ENCODE measurements at places on chromosomes 4 and X. TPM values are rescaled to one million over a fixed set of nuclear protein-coding genes. Genes with fewer than 3 reads are reported as not detected.

Gene ATP1B4
- not detected for total RNA-seq

Gene NUP62CL
- total RNA-seq = 1.3 TPM

- H3K36me3 ChIP-seq = no peaks in the 10 kb centered on the region
- DNase-seq = no peak
- no peak overlapping the region for H3K4me3 ChIP-seq
- H3K27me3 ChIP-seq = no peaks in the 10 kb centered on the region
These were observed 573.8 kb downstream of the KCNIP4 start for GRCh38 chr4:21374641-21375368.

GRCh38 chrX:57929373-57929772 is 19.1 kb upstream of the ZXDA start:
- no peak overlapping the region for H3K4me3 ChIP-seq
- no peaks in the 10 kb centered on the region for H3K27me3 ChIP-seq
- no peaks in the 10 kb centered on the region for H3K36me3 ChIP-seq

- H3K4me3 ChIP-seq = no peak overlapping the region
- DNase-seq = no peak
- no peaks in the 10 kb centered on the region for H3K36me3 ChIP-seq
- no peaks in the 10 kb centered on the region for H3K27me3 ChIP-seq
- no peaks in the 10 kb centered on the region for H3K4me1 ChIP-seq
- H3K27ac ChIP-seq = no peak overlapping the region
These were observed 289.4 kb downstream of the TRAM1L1 start for GRCh38 chr4:116796022-116796421.

DNA sequence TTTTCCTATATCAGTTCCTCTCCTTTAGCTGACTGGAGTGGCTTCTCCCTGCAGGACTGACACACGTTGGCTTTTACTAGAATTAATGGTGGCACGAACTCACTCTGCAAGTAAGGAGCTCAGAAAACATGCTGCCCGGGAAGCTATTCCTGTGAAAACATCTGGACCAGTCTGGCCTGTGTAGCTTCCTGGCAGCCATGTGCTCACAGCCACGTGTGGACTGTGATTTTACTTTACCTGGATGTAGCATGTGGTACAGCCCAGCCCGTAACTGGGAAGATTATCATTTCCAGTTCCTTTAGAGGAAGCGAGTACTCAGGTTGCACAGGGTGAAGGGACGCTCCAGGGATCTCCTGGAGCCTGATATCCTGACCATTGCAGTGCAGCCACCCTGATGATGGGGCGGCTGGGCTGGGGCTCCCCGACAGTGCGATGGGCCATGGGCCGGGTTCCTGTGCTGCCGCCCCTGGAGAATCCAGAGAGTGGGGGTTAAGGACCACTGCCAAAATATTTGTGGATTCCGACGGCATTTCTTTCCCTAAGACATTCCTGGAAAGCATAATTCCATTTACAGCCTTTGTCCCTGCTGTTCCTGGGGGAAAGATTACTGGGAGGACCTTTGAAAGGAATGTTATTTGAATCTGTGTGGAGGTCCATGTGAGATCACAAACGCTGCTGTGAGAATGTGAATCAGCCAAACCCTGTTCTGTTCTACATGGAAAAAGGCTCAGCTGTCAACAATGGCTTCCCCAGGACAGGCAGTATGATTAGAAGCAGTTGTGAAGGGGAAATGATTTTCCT is 35.0 kb downstream of the PROM1 start:
- DNase-seq = no peak
- peaks cover 12% of the 10 kb centered on the region for H3K27me3 ChIP-seq
- H3K36me3 ChIP-seq = no peaks in the 10 kb centered on the region
- no peaks in the 10 kb centered on the region for H3K4me1 ChIP-seq
- no peak overlapping the region for H3K27ac ChIP-seq

- no peaks in the 10 kb centered on the region for H3K27me3 ChIP-seq
- no peak overlapping the region for H3K27ac ChIP-seq
- no peak overlapping the region for H3K4me3 ChIP-seq
- no peaks in the 10 kb centered on the region for H3K4me1 ChIP-seq
- peaks cover 16% of the 10 kb centered on the region for H3K36me3 ChIP-seq
- no peak for DNase-seq
These were observed 15.2 kb downstream of the USP11 start for GRCh38 chrX:47247999-47248320.

DNA sequence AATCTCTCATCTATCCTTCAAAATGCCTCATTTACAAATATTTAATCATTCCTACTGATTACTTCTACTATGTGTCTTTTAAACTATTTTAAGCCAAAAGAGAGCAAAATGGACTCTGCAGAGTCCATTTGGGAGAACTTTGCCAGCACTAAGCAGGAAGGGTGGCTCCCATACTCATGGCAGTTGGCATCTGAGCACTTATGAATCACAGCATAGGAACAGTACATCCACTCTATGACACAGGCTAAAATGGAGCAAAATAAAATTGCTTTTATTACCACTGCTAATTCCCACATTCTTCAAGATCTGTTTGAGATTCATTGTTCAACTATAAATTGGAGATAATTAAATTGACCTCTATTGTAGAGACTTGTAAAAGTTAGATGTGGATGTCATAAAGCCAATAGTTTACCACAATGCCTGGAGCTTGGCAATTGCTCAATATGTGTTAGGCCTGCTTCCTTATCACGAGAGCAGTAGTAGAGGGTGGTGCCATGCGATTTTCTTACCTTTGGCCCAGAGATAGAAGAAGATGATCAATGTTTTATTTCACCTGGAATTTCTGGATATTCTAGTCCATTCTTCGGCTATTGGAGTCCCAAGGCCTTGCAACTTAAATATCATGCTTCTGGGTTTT is 19.1 kb downstream of the HPGD start:
- peaks cover 8% of the 10 kb centered on the region for H3K4me1 ChIP-seq
- H3K27ac ChIP-seq = no peak overlapping the region
- no peak overlapping the region for H3K4me3 ChIP-seq
- DNase-seq = no peak

GRCh38 chrX:72131317-72132294 is at the start of gene RTL5:
RTL5 (minus strand) TSS chrX:72131915.
- peak; percentile 92 for DNase-seq
- peaks cover 16% of the 10 kb centered on the region for H3K4me1 ChIP-seq
- H3K4me3 ChIP-seq = peak within 1 kb of the TSS; percentile 51
- no peaks in the 10 kb centered on the region for H3K36me3 ChIP-seq
- no peaks in the 10 kb centered on the region for H3K27me3 ChIP-seq

DNA sequence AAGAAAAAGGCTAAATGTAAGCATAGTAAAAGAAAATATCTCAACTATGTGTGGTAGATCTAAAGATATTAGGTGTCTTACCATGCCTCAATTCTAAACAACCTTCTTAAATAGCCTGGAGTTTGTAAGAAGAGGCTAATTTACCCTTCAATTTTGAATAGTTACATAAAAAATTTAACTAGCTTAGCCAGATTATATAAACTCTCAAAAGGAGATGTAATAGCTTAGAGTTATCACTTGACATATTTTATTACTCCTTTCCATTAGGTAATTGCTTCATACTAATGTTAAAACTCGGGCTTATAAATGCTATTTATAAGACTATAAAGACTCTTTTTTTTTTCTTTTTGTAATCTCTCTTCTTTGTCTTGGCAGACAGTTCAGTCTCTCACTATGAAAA is 297.5 kb upstream of the PABPC4L start:
- no peaks in the 10 kb centered on the region for H3K4me1 ChIP-seq
- H3K27me3 ChIP-seq = no peaks in the 10 kb centered on the region
- H3K4me3 ChIP-seq = no peak overlapping the region
- H3K36me3 ChIP-seq = no peaks in the 10 kb centered on the region

GRCh38 chrX:123424546-123424945 is 240.5 kb downstream of the GRIA3 start:
- H3K36me3 ChIP-seq = no peaks in the 10 kb centered on the region
- H3K27ac ChIP-seq = no peak overlapping the region
- no peak overlapping the region for H3K4me3 ChIP-seq
- H3K4me1 ChIP-seq = no peaks in the 10 kb centered on the region

All from suprapubic skin (tissue), 4 donors.